ENCODE measurements at places on chromosomes 6 and 20. TPM values are rescaled to one million over a fixed set of nuclear protein-coding genes. Genes with fewer than 3 reads are reported as not detected.

CFAP206 gene
- total RNA-seq: not detected

HRH3 gene
- total RNA-seq: not detected

PPP1R10 gene
- total RNA-seq: 166 TPM

GPR63 gene
- 0.10 TPM for total RNA-seq

MYB gene
- total RNA-seq: 4.8 TPM

SLC35F1 gene
- total RNA-seq: not detected

HMGA1 gene
- total RNA-seq: 44.3 TPM

RIN2 gene
- total RNA-seq: 10.6 TPM

WFDC5 gene
- not detected for total RNA-seq

ASCC3 gene
- 47.5 TPM for total RNA-seq

RUNX2 gene
- total RNA-seq: 10.4 TPM

MUCL3 gene
- total RNA-seq: not detected

RIPPLY2 gene
- under 0.01 TPM for total RNA-seq

SYCP2 gene
- 1.8 TPM for total RNA-seq

BACH2 gene
- 37.6 TPM for total RNA-seq

MYH7B gene
- total RNA-seq: under 0.01 TPM

TCP11 gene
- not detected for total RNA-seq

Data from mononuclear cell (primary cell).